ENCODE measurements at places on chromosomes 5 and 9. TPM values are rescaled to one million over a fixed set of nuclear protein-coding genes. Genes with fewer than 3 reads are reported as not detected.

The SPATA31C1 gene
- not detected for total RNA-seq

The C5orf22 gene
- 9.8 TPM for total RNA-seq

The TMC1 gene
- total RNA-seq = not detected

The PHF24 gene
- total RNA-seq = not detected

The HOMER1 gene
- 2.1 TPM for total RNA-seq

The C9orf50 gene
- total RNA-seq = not detected

The IFNA4 gene
- total RNA-seq = not detected

The PCDHGA10 gene
- total RNA-seq = not detected

The PCDHA9 gene
- total RNA-seq = not detected

The NTRK2 gene
- total RNA-seq = 0.06 TPM

The SUSD3 gene
- 35.6 TPM for total RNA-seq

The FOXD1 gene
- not detected for total RNA-seq

The ITGA1 gene
- 0.74 TPM for total RNA-seq

The ANKRD31 gene
- total RNA-seq = 0.56 TPM

The NIPAL4 gene
- 0.45 TPM for total RNA-seq

The SURF1 gene
- total RNA-seq = 45.9 TPM

The LECT2 gene
- total RNA-seq = not detected

The RIC1 gene
- total RNA-seq = 24.7 TPM

The PLPP7 gene
- total RNA-seq = 0.22 TPM

The OR1Q1 gene
- total RNA-seq = not detected

The COL23A1 gene
- not detected for total RNA-seq

The IL5 gene
- not detected for total RNA-seq

The PTGES gene
- total RNA-seq = 0.25 TPM

The MYOZ3 gene
- not detected for total RNA-seq

The ZDHHC11 gene
- 18.3 TPM for total RNA-seq
